ENCODE measurements at places on chromosomes 6 and 20.

GRCh38 chr20:63323357-63323981 lies 30.5 kb downstream of the COL20A1 start:
- DNase-seq = no peak

GRCh38 chr20:54291339-54292010 lies 83.6 kb downstream of the PFDN4 start:
- DNase-seq = no peak

DNA sequence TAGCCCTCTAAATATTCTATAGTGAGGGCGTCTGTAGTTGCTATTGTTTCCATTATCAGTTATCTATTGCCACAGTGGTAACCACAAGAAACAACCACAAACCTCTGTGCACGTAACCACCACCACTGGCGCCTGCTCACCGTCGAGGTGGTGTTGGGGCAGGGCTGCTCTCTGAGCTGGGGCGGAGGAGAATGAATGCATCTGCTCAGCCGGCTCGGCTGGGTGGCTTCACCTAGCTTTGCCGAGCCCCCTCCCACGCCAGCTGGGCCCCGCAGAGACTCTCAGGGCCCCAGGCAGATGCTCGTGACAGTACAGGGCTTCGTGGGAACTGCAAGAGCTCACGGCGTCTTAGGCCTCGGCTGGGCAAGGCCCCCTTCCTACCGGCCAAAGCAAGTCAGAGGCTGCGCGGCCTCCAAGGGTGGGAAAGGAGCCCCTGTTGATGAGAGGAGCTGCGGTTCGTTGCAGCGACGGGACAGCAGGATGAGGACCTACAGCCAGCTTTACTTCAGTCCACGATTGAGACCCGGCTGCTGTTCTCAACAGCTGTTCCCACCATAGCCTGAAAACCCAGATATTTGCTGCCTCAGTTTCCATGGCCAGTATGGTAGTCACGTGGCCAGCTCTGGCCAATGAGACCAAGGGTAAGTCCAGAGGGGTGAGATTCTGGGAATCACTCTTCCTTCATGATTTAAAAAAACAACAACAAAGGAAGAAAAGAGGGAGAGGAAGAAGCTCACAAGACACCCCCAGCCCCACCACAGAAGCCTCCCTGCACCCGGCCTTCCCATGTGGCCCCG lies 120.2 kb upstream of the AFDN start:
- no peak for DNase-seq

DNA sequence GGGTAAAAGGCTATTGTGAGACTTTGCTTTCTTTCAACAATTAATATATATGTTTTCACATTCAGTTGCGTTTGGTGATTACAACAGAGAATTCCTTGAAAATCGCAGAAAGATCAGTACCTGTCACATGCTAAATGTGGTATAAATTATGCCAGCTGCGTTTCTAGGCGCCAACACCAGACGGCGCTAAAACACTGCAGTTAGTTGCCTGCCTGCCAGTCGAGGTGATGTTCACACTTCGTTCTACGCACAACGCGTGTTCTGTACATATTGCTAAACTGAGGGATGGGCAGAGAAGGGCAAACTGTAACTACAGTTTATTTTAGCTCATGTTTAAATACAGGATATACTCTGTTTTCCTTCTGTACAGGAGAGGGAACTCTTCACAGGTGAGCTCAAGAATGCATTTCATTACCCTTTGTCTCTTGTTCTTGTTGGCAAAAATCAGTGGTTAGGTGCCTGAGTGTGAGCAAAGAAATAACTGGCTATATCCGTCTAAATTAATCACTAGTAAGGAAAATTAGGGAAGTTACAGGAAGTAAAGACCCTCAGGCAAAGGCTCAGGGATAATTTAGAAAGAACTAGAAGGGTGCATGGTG lies 100.1 kb upstream of the RGS17 start:
- no peak for DNase-seq

- no peak for DNase-seq
Observed at GRCh38 chr6:151154418-151154817, 85.3 kb upstream of the AKAP12 start.

DNA sequence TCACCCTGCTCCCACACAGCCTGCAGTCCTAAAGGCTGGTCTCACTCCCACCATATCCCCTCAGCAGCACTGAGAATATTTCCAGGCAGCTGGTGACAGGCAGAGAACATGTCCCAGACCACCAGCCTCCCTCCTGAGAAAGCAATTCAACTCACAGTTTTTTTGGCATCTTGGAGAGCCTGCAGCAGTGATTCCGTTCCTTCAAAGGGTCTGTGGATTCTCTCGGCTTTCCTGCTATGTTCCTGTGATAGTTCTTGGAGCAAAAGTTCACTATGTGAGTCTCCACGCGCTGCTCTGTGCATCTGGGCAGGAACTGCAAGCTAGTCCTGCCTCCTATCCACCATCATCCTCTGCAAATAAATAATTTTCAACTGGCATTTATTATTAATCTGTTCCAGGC lies 448.3 kb upstream of the HSF2 start:
- no peak for DNase-seq

DNA sequence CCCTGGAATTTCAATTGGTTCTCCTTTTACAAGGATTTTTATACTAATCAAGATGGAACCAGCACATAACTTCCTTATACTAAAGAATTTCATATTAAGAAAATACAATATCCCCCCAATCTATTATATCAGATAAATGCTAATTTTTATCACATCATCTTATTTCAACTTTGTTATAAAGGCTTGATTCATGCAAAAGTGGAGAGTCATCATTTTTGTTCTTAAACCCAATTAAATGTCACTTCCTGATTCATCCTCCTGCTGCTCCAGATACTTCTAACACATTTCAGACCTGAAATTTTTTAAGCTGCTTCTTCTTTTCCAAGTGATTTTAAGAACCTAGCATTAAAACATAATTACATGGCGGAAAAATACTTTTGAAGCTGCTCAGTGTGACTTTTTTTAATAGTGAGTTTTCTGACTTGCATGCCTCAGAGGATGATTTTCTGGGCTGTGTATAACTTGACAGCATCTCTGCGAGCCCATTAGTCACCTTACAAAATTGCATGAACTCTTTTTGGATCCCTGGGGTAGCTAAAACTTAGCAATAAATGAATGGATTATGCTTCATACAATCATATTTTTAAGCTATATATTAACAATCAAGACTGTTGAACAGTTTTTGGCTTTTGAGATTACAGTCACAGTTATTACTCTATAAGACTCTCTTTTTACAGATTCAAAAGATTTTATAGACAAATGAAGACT lies 134.1 kb downstream of the ELOVL4 start:
- DNase-seq = no peak

GRCh38 chr6:16043171-16044135 lies 85.4 kb upstream of the MYLIP start:
- no peak for DNase-seq

DNA sequence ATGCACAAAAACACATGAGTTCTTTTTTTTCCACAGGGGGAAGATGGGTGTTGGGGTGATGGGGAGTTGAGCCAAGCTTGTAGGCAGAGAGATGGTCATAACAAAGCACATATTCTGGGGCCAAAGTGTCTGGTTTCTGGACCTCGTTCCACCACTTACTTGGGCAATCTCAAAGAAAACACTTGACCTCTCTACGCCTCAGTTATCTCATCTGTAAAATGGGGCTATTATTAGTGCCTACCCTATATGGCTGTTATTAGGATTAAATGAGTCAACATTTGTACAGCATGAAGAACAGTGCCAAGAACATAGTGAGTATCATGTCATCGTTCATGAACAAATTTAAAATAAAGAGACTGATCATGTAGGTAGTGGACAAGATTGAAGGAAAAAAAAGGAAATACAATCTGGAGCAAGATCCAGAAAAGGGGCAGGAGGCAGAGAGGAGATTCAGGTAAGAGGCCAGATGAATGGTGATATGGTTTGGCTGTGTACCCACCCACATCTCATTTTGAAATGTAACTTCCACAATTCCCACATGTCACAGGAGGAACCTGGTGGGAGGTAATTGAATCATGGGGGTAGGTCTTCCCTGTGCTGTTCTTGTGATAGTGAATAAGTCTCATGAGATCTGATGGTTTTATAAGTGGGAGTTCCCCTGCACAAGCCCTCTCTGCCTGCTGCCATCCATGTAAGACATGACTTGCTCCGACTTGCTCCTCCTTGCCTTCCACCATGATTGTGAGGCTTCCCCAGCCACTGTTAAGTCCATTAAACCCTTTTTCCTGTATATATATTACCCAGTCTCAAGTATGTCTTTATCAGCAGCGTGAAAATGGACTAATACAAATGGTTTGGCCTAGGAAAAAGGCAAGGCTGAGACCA lies 14.2 kb downstream of the EEF1E1 start:
- no peak for DNase-seq

DNA sequence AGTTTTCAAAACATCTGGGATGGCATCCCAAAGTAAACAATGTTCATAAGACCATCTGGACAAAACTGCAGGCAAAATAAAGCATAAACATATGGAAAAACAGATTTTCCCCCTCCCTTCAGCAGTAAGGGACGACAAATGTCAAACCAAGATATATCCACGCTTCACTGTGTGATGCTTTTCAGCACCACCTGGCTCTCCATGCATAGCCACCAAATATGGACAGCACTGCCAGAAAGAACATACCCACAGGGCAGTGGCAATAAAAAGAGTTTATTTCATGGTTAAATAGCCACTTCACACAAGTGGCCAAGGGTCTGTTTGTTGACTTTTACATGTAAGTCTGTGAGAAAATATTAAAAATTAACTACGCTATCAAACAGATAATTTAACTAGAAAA lies 23.1 kb downstream of the USP45 start:
- peak; percentile 46 for DNase-seq

GRCh38 chr6:126148853-126149252 lies 162.5 kb downstream of the TRMT11 start:
- no peak for DNase-seq

DNA sequence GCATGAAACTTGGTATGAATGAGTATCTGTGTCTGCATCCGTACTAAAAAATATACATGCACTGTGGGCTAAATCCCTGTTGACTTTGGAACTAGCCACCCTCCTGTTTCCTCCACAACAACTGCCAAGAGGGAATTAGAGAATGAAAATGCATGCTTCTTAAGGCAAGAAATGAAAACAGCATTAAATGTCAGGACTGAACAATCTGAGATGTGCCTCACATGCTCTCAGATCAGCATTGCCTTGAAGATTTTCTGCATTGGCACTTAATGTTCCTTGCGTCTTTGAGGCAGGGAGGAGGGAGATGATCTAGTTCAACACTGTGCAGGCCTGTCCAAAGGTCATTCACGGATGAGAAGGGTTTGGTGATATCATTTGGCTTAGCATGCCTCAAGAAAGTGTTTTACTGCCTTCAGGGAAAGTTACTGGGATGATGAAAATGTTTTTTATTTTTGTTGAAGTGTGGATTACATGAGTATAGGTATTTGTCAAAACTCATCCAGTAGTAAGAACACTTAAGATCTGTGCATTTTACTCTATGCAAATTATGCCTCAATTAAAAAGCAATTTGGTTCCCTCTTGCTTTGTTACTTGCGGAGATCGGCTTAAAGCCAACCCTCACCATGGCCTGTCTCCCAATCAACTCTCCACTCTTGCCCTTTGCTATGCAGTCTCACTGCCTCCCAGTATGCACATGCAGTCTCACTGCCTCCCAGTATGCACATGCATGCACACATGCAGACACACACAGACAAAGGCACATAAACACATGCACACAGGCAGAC lies 47.5 kb upstream of the RIN2 start:
- no peak for DNase-seq

DNA sequence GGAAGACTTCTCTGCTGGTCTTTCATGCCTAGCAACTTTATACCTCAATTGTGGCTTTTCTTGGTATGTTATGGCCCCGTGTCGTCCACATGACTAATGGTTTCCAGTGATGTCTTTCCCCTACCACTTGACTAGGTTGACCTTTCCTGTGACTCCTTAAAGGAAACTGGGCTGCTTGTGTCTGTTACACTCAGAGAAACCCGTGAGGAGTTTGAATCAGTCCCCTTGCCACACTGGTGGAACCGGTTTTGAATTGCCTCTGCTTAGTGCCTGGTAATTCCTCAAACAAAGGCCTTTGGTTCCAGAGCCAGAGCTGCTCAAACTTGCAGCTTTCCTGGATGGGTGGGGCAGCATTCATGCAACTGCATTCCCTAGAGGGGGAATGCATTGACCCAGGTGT lies 21.9 kb downstream of the ECT2L start:
- DNase-seq = no peak

GRCh38 chr6:162149786-162150185 lies 577.8 kb downstream of the PRKN start:
- no peak for DNase-seq

GRCh38 chr6:140821196-140821595 lies 1311.5 kb upstream of the GJE1 start:
- DNase-seq = no peak

GRCh38 chr20:32522776-32523612 lies 62.1 kb downstream of the NOL4L start:
- no peak for DNase-seq

- DNase-seq = no peak
Observed at GRCh38 chr20:2254333-2254732, 41.5 kb upstream of the TGM3 start.

GRCh38 chr6:32967151-32968091 lies 973 bp upstream of the BRD2 start:
- DNase-seq = peak; percentile 56

DNA sequence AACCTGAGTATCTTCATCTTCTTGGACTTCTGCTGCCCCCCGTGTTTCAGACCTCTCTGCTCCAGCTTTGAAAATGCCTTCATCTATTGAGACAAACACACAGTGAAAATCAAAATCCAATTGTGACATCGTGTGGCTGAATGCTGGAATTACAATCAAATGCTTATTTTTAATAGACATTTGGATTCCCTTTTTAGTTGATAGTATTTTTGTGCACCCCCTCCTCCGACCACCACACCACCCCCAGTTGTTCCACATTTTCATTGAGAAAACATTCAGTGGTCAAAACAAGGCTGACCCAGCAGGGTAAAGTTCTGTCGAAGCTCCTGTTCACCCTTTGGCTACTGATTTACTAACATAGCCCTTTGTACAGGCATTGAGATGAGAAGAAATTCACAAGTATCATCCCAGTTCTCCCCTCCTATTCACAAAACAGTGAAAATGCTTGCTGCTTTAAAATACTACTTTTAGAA lies 79.0 kb downstream of the NRSN1 start:
- peak; percentile 23 for DNase-seq

Data from NCI-H446 treated with DMSO at 0.1 percent for 48 hours (cell line).